ENCODE measurements at places on chromosomes 2 and 18.

DNA sequence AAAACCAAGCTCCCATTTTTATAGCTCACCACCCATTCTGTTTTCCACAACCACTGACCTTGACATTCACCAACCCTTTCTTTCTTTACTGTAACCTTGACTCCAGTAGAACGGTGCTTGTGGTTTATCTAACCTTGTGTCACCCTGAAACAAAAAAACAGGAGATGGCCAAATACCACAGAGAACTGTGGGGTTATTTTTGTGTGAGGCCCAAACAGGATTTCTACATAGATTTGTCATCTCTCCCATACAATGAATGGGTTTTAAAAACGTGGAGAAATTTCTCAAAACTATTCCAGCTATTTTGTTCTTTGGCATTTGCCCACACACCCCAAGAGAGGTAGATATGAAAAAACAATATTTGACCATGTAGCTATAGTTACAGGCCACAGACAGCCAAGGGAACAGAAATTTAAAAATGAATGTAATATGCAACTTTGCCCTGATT, 231.3 kb upstream of the TANK start:
- peak; percentile 55 for DNase-seq

- DNase-seq, result no peak
Measured at GRCh38 chr18:59386909-59387686, 28.0 kb upstream of the LMAN1 start.

DNA sequence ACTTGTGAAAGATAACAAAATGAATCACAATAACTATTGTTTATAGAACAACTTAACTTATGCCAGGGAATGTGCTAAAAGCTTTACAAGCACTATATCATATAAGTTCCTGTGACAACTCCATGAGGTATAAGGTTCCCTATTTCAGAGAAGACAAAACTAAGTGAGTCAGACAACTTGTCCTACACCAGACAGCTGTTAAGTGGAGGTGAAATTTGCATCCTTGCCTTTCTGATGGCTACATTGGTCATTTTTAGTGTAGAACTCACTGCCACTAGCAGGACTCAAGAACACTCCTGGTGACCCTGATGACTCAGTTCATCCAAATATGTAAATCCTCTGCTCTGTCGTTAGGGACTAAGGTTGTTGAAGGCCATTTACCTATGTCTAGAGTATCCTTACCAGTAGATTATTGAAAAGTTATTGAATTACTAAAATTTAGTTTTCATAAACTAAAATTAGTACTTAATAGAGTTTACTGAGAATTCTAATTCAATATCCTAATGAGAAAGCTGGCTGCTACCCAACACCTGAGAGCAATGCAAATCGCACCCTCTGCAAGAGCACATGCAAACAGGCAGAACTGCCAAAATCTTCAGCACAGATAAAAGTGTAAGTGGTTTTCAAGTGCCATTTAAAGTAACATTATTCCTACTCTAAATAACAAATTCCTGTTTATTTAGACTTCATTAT, 636.2 kb downstream of the NRXN1 start:
- DNase-seq, result no peak

GRCh38 chr18:30920351-30920750, 122.2 kb downstream of the DSC3 start:
- DNase-seq, result no peak

DNA sequence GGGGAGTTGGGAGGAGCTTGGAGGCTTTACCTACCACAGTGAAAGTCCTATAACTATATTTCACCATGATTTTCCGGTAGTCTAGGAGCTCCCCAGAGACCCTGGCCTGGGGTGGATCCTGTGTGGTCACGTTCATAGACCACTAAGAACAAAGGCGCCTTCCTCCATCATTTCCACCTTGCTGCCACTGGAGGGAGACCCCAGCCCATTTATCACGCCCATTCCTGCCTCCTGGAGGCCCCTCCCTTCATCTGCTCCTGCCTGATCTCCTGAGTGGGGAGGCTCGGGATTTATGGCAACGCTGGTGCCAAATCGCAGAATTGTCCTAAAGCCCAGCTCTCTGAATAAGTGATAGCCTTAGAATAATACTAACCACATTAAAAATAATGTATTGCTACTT, 507.6 kb upstream of the SPHKAP start:
- DNase-seq, result peak; percentile 8

DNA sequence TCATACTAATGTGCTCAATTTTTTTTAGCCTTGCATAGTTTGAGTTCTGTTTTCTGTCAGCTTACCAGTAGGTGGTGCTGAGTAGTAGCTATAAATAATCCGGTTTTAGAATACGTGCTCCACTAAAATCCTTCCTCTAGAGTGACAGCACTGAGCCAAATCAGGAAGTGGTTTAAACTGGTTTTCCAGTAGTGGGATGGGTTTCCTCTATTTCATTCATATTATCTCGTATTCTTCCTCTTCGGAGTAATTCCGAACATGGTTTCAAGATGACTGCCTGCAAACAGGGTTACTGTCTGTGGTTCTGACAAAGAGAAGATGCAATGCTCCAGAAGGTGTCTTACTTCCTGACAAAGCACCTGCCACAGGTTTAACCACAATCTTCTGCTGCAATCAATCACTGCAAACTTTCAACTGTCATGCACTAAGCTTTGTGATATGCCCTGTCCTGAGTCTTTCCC, 496.9 kb upstream of the VRK2 start:
- DNase-seq, result peak; percentile 8

- DNase-seq, result no peak
Measured at GRCh38 chr2:85719609-85720240, 25.6 kb downstream of the GNLY start.

DNA sequence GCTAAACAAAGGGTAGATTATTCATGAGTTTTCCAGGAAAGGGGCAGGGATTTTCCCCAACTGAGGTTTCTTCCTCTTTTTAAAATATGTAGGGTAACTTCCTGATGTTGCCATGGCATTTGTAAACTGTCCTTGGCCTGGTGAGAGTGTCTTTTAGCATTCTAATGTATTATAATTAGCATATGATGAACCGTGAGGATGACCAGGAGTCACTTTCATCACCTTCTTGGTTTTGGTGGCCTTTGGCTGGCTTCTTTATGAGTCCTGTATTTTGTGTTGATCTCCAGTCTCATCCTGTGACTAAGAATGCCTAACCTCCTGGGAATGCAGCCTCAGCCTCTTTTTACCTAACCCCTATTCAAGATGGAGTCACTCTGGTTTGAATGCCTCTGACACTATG, 391.0 kb upstream of the LINC00305 start:
- no peak for DNase-seq

DNA sequence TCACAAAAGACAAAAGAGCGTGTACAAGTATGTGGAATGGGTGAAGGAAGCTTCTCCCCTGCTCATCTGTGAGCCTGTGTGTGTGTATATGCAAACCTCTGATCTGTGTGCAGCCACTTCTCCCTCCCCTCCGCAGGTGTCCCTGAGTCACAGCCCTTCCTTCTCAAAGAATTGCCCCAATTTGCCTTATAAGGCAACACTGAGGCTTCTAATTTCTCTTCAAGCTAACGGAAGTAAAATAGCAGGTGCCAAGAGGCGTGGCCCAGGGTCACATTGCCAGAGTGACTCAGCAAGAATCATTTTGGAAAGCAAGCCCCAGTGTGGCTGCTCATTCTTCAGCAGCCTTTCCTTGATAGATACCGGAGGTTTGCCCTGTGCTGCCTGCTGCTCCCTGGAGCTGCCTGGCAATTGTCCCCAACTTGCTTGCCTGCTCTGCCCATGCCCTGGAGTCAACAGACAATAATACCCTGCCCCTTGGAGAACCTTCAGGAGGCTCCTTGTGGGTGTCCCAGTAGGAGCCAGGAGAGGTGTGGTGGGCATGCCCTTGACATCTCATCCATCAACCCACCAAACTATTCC, 37.3 kb upstream of the BMP10 start:
- peak; percentile 61 for DNase-seq

- DNase-seq, result peak; percentile 23
Measured at GRCh38 chr2:118779362-118779761, 68.1 kb downstream of the EN1 start.

DNA sequence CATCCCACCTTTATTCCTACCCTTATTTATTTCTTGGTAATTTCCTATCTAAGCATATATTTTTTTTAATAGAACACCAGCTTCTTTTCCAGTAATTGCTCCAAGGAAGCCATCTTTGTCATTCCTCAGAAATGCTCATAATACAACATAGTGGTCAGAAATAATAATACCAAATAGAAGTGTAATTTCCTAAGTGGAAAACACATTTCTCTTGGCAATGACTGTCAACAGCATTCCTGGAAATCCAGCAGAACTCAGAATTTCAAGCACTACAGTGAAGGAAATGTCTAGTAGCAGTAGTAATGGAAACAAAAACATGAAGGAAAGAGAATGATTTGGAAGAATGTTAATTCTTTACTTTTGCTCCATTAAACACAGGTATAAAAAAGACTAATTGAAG, 56.6 kb downstream of the GDF7 start:
- DNase-seq, result no peak

All from fibroblast of mammary gland (primary cell).